ENCODE measurements at places on chromosomes 16 and 17.
A peak's percentile ranks its signal among the peaks of the same experiment; 100 is the strongest.

- H3K4me3 ChIP-seq, result no peak overlapping the region
- DNase-seq, result peak; percentile 58
- no peak overlapping the region for H3K27ac ChIP-seq
Measured at GRCh38 chr17:19460700-19461099, 49.7 kb downstream of the RNF112 start.

DNA sequence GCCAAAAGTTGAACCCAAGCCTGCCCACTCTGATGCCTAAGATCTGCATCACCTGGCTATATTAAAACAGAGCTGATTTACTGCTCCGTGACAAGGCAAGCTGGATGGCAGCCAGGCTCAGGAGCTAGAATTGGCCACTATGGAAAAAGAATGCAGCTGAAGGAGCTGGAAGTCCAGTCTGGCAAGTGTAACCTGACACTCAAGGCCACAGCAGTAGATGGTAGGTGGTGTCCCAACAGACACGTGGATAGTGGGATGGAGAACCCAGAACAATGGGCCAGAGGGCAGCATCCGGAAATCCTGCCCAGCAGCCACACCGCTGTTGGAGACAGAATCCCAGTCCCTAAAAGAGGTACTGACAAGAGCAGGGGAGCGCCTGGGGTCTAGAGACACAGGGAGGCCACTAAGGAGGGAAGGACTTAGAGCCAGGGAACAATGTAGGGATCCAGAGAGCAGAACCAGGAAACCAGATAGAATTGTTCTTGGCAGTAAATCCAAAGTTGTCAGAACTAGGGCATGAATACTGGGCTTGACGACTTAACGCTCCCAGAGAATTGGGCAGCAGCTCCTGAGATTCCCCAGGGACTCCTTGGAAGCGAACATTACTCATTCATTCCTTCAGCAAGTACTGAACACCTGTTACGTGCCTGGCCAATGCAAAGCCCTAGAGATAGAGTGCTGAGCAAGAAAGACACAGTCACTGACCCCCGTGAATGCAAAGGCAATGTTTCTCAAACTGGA is 85.7 kb downstream of the CDYL2 start:
- peaks cover 3% of the 10 kb centered on the region for H3K4me1 ChIP-seq
- H3K4me3 ChIP-seq, result no peak overlapping the region
- no peaks in the 10 kb centered on the region for H3K27me3 ChIP-seq
- no peaks in the 10 kb centered on the region for H3K36me3 ChIP-seq

DNA sequence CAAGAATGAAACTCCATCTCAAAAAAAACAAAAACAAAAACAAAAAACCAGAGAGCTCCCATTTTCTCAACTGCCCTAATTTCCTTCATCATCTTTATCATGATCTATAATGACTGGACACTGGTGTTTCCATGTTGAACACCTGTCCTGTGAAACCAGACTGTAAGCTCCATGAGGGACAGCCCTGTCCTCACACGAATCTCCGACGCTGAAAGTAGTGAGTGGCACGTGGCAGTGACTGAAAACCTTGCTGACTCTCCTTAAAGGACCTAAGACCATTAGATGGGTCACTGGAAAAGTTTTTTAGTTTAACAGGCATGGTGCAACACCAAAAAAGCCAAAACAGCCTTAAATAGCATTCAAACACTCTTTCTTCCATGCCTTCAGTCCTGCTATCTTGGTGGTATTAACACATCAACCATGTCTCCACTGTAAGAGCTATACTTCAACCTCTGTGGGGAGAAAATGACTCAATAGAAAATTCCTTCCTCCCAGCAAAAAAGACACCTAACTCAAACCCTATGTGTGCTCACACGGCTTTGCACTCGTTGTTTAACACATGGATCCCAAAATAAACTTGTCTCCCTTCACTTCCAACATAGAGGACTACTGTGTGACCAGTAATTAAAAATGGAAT is 8.3 kb downstream of the AXIN2 start:
- H3K27me3 ChIP-seq, result no peaks in the 10 kb centered on the region
- H3K4me1 ChIP-seq, result peaks cover 34% of the 10 kb centered on the region
- H3K27ac ChIP-seq, result no peak overlapping the region
- H3K4me3 ChIP-seq, result no peak overlapping the region
- H3K36me3 ChIP-seq, result no peaks in the 10 kb centered on the region
- DNase-seq, result no peak

GRCh38 chr17:42429726-42430447 is 6.8 kb upstream of the CAVIN1 start:
- no peaks in the 10 kb centered on the region for H3K4me1 ChIP-seq
- H3K27me3 ChIP-seq, result no peaks in the 10 kb centered on the region
- H3K36me3 ChIP-seq, result no peaks in the 10 kb centered on the region
- H3K4me3 ChIP-seq, result no peak overlapping the region

- no peaks in the 10 kb centered on the region for H3K27me3 ChIP-seq
- no peak for DNase-seq
- no peaks in the 10 kb centered on the region for H3K4me1 ChIP-seq
- H3K27ac ChIP-seq, result no peak overlapping the region
- H3K4me3 ChIP-seq, result no peak overlapping the region
- no peaks in the 10 kb centered on the region for H3K36me3 ChIP-seq
Measured at GRCh38 chr17:74954665-74955421, 17.7 kb downstream of the HID1 start.

- no peak overlapping the region for H3K4me3 ChIP-seq
- H3K36me3 ChIP-seq, result peaks cover 5% of the 10 kb centered on the region
- H3K4me1 ChIP-seq, result peaks cover 2% of the 10 kb centered on the region
- H3K27me3 ChIP-seq, result no peaks in the 10 kb centered on the region
- no peak overlapping the region for H3K27ac ChIP-seq
- DNase-seq, result no peak
Measured at GRCh38 chr17:75557852-75558665, 29.5 kb upstream of the MYO15B start.
